ENCODE measurements at places on chromosomes 4 and X.

DNA sequence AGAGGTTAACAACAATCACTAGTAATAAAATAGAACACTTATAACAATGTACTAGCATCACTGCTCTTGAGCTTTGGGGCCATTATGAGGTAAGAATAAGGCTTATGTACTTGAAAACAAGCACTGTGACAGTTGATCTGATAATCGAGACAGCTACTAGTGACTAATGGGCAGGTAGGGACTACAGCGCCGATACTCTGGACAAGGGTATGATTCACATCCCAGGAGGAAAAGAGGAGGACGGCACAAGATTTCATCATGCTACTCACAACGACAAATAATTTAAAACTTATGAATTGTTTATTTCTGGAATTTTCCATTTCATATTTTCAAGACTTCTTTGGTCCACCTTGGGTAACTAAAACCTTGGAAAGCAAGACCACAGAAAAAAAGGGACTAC is 62.3 kb downstream of the FAM184B start:
- DNase-seq, result no peak

- DNase-seq, result no peak
Observed at GRCh38 chrX:67558267-67558666, 14.4 kb downstream of the AR start.

GRCh38 chr4:186931519-186931918 is 207.9 kb upstream of the FAT1 start:
- DNase-seq, result no peak

- no peak for DNase-seq
Observed at GRCh38 chrX:100745806-100746537, 14.1 kb upstream of the SYTL4 start.

GRCh38 chr4:81648576-81649275 is 177.0 kb upstream of the RASGEF1B start:
- DNase-seq, result peak; percentile 38

GRCh38 chr4:176795441-176795840 is 2.7 kb upstream of the VEGFC start:
- DNase-seq, result no peak

DNA sequence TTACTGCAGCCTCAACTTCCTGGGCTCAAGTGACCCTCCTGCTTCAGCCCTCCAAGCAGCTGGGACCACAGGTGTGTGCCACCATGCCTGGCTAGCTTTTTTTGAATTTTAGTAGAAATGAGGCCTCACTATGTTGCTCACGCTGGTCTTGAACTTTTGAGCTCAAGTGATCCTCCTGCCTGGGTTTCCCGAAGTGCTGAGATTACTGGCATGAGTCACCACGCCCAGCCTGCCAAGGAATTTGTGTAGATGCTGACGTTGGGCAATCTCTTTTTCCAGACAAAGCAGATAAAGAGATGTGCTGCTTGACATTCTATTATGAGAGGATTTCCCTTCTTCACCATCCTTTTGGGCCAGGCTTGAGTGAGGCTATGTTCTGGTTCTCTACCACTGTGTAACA is 254.5 kb upstream of the RPS6KA3 start:
- DNase-seq, result no peak

- peak; percentile 45 for DNase-seq
Observed at GRCh38 chr4:16205298-16206164, 20.7 kb downstream of the TAPT1 start.
